ENCODE measurements at places on chromosomes 5 and 9.

GRCh38 chr5:72074251-72074650 is 33.0 kb upstream of the MAP1B start:
- DNase-seq, result no peak

DNA sequence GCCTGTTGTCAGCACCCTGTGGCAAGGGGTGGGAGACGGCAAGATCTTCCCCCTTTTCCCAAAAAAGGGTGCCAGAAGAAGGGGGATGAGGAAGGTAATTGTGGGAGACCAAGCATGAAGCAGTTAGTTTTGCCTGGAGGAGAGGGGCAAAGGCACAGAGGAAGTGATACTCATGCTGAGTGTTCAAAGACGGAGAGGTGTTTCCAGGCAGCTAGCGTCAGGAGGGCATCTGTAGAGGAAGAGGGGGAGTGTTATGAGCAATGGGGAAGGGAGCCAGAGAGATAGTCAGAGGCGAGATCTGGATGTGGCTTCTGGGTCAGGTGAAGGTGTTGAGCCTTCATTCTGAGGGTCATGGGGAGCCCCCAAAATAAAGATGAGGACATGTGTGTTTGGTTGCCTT is 26.9 kb upstream of the ADAM19 start:
- no peak for DNase-seq

DNA sequence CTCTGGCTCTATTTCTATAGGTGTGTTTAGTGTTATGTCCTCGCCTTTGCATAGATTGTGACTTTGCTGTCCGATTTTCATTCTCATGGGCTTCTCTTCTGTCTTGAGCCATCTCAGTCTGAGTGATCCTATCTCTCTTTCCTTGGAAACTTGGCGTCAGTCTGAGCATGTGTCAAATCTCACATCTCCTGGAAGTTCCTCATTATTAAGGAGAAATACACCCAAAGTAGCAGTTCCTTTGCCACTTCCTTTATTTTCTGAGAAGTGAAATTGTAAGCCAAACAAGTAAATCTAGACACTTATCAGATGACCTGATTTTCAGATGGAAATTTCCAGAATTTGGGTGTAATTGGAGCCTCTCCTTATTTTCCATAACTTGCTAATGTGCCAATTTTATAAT is 126.9 kb upstream of the ANKH start:
- DNase-seq, result no peak

DNA sequence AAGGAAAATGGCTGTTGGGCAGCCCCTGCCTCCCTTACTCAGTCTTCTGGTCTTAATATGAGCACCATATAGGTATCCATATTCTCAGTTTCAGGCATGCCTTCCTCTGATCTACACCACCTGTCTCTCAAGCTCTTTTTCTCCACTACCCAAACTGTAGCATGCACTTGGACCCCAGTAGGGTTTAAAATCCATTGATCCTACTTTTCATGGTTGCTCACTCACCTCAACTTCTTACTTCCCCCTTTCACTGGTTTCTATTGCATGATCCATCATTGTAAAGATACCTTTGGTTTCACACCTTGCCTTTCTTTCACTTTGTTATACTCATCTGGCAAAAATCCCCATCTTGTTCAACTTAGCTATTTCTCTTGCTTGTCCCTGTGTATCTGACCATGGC is 159.4 kb downstream of the KDM4C start:
- DNase-seq, result no peak

GRCh38 chr9:75700252-75700640 is 190.2 kb upstream of the PCSK5 start:
- no peak for DNase-seq

DNA sequence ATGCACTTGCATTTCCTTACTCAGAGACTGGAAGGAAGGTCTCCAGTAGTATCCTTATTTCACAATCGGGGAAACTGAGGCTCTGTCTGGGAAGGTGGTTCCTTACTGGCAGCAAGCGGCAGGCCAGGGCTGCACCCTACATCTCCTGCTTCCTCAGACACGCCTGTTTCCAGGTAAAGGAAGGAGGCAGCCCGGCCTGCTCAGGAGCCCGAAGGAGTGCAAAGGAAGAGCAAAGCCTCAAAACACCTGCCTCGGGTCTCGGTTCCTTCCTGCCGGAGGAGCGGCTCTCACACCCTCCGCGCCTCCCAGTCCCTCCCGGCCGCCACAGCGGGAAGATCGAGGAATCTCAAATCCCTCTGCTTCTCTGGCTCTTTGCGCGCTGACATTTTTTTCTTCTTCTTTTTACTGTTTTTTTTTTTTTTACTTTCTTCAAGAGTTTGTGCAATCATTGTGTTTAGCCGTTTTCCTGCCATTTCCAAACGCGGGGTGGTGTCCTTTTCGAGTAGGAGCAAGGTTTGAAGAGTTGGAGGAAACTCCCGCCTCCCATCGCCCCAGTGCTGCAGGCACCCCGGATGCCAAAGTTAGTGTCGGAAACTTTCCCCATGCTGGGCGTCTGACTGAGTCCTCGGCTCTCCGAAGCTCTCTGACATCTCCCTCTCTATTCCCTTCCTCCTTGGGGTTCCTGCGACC is 1.0 kb downstream of the GGTA1 start:
- DNase-seq, result no peak

DNA sequence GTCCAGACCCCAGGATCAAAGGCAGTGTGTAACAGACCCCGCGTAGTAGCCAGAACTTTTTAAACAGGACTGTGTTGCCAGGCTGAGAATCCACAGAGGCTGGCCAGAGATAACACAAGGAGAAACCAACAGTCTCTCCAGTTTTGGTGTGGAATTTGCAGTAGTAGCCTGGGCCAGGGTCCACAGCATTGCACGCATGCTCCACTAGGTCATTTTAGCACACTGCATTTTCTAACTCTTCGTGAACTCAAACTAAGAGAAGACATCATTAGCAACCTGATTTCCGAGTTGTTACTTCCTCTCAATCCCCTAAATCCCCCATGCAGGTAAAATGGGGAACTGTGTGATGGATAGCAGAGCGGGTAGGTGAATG is 119.6 kb downstream of the BOD1 start:
- no peak for DNase-seq

DNA sequence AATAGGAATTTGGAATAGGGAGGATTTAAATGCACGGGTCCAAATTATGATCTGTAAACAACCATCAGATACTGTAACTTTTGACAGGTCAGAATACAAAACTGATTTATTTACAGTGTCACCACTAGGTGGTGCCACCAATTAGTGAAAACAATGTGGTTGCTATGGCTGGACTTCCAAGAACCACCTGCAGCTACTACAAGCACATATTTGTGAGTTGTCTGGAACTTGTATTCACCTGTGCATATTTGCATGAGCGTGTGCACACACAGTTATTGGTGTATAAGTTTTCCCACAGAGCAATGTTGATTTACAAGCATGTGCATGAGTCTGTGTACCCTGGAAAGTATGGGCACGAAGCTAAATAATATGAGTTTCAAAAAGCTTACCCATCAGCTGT is 3.0 kb upstream of the HRCT1 start:
- DNase-seq, result no peak

DNA sequence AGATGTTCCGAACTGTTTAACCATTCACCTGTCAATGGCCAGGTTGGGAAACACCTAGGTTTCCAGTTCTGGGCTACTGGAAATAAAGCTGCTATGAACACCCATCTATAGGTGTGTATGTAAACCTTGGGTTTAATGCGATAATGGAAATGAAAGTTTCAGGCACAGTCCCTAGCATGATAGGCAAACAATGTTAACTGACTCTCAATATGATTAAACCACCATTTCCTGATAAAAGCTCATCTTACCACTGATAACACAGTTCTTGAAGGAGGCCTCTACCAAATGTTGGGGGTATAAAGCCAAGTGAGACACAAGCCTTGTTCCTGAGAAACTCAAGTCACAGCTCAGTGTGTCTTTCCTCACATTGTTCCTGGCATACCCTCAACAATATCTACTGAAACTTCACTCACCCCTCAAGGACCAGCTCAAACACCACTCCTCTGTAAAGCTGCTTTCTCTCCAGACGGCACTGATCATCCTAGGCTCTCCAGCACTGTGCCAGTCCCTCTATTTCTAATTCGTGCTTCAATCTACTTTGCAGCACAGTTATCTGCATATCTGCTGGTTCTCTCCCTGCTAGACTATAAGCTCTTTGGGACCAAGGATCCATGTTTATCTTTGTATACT is 15.8 kb downstream of the RAB14 start:
- no peak for DNase-seq

GRCh38 chr9:121201045-121201737 is 478 bp downstream of the RAB14 start:
- DNase-seq, result no peak

DNA sequence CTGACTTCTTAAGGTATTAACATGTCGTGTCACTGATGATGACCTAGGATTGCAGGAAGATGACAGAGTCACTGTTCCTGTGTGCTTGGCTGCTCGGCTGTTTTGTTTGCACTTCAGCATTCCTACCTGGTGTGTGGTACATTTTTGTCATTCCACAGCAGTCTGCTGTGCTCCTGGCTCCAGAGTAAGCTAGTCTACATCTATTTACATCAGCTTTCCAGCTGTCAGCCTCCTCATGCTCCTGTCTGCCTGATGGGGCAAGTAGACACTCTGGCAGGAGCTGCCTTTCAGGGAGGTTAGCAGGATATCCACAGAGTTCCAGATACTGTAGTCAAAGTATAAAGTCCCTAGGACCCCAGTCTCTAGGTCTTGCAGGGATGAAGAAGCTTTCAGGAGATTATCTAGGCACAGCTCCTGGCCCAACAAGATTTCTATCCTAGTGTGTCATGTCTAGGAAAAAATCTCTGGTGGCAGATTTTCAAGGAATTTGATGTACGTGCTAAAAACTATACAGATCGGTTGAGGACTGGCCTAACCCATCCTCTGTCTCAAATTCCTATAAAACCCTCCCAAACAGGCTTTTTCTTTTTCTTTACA is 28.4 kb downstream of the RUSC2 start:
- DNase-seq, result no peak

DNA sequence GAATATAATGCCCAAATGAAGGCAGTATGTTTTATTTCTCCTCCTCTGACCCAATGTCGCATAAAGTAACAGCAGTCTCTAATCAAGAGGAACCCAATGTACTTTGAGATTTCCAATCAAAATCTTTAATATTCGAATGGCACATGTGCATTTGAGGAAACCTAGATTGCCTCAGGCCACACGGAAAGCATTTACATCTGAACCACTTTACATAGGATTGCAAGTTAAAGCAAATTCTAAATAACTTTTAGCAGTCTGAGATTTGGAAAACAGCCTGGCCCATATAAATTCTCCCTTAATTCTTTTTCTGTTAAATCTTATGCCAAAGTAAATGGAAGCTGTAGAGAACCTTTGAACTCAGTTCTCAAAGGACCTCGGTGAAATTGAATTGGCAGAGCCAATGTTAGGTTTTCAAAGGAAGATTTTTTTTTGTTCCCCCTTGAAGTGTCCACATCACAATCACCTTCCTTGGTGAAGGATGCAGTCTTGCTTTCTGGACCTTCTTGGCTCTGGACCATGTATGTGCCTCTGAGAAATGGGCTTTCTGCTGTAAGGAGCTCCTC is 57.3 kb downstream of the SNCAIP start:
- no peak for DNase-seq

- no peak for DNase-seq
These were observed 25.2 kb downstream of the CYFIP2 start for GRCh38 chr5:157290981-157291711.

GRCh38 chr5:122756264-122756911 is 18.5 kb upstream of the SNX2 start:
- DNase-seq, result no peak

- no peak for DNase-seq
These were observed 44.7 kb upstream of the SLC27A6 start for GRCh38 chr5:128920345-128921215.

GRCh38 chr5:149018909-149019443 is 43.9 kb downstream of the SH3TC2 start:
- no peak for DNase-seq

Measured in NCI-H1930 (cell line).